ENCODE measurements at places on chromosomes 7 and 10.

DNA sequence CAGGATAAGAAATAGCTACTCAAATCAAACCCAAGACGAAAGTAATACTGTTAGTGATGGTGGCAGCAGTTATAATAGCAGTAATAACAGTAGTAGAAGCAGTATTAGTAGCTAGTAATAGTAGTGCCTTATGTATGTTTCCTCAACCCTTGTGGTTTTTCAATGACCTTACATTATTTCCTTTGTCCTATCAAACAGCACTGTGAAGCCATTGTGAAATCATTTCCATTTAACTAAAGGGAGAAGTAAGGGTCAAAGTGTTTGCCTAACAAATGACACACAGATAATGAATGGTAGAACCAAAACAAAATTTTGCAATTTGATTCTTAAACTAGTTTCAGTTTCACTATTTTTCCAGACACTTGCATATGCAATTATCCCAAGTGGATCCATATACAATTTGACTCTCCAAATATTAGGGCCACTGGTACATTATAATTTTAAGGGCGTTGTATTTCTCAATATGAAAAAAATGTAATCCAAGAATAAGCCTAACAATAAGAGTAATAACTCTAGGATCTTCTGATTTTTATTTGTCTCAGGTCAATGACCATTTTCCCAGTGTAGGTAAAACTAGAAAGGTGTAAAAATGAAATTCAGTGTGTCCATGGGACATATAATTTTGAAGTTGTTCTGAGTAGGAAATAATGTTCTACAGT, 33.7 kb upstream of the TMEM26 start:
- no peak for DNase-seq

GRCh38 chr7:23357190-23358093, 58.3 kb downstream of the MALSU1 start:
- no peak for DNase-seq

GRCh38 chr7:69162931-69163670, 435.2 kb upstream of the AUTS2 start:
- no peak for DNase-seq

GRCh38 chr10:124649214-124649613, 95.0 kb downstream of the FAM53B start:
- no peak for DNase-seq

GRCh38 chr10:15433850-15434537, 62.9 kb upstream of the FAM171A1 start:
- no peak for DNase-seq

DNA sequence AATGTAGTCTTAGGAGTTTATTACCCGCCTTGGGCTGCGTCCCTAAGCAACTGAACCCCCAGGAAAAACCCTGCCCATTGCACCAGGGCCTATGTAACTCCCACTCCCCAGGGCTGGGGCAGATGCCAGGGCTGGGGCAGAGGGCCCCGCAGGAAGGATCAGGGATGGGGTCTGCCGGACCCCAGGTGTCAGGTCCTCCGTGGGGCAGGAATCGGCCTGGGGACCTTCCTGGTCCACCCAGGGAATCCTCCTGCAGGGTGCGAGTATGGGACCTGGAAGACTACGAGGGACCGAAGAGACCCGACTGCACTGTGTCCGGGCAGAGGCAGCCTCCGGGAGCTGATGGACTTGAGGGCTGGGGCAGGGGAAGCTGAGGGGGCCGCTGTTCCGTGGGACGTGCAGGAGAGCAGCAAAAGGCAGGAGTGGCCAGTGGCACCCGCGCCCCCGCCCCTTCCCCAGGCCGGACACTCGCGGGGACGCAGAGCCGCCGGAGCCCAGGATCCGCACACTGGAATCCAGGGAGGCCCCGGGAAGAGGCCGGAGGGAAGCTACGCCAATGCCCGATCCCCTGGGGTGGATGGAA, 2.5 kb upstream of the ATP5MF start:
- DNase-seq: no peak

- DNase-seq: peak; percentile 33
Observed at GRCh38 chr7:155412416-155413253, 45.3 kb upstream of the EN2 start.

GRCh38 chr10:89879121-89879520, 177.7 kb downstream of the KIF20B start:
- DNase-seq: no peak

GRCh38 chr7:156600496-156600895, 40.1 kb upstream of the RNF32 start:
- DNase-seq: no peak

- DNase-seq: no peak
Observed at GRCh38 chr10:48714088-48714487, 29.4 kb downstream of the WDFY4 start.

DNA sequence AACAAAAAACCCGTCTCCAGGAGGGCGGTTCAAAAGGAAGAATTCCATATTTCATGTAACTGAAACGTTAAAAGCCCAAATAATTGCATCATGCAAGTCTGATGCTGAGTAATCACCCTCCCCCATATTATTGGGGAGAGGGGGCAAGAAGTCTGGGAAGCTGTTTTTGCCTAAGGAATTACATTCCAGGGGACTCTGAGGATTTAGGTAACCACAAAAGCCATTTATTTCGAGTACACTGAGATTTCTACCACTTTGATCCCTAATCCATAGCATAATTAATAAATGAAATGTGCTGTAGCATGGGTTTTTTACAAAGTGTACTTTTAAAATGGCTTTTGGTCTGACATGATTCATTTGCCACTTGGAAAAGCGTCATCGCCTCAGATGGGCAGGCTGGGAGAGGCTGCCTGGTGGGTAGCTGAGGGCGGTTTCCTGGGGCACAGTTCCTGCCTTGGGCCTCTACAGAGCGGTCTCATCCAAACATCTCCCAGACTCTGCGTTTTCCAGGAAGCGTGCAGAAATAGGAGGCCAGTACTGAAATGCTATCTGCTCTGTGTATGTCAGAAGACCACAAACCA, 106.5 kb downstream of the TCF7L2 start:
- DNase-seq: no peak

DNA sequence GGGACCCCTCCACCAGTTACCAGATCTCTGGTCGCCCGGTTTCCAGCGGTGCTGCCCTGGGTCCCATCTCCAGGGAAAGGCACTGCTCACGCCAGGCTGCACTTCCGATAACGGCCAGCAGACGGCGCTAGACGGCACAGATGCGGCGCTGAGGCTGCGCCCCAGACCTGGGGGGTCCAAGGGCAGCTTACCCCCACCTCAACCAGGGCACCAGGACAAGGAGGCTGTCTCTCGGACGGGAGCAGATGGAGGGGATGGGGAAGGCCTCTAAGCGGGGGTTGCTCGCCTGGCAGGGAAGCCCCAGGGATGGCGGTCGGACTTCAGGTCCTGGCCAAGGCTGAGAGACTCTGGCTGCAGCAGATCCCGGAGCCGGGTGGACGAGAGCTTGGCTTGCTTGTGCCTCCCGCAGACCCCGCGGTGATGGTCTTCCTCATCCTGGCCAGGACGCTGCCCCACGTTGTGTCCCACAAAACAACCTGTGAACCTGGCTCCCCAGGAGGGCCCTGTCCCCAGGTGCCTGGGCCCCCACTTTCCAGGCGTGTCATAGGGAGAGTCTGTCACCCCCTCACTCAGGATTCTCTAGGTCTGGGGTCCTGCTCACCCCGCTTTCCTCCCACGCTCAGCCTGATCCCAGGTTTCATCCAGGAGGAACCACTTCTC, 23.9 kb upstream of the ZNF716 start:
- DNase-seq: no peak

DNA sequence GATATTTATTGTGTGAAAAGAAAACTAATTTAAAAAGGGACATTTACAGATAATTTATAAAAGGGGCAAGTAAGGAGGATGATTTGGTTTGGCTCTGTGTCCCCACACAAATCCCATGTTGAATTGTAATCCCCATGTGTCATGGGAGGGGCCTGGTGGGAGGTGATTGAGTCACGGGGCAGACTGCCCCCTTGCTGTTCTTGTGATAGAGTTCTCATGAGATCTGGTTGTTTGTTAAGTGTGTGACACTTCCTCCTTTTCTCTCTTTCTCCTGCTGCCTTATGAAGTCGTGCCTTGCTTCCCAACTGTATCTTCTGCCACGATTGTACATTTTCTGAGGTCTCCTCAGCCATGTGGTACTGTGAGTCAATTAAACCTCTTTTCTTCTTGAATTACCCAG, 171.0 kb upstream of the SEMA3E start:
- DNase-seq: no peak

DNA sequence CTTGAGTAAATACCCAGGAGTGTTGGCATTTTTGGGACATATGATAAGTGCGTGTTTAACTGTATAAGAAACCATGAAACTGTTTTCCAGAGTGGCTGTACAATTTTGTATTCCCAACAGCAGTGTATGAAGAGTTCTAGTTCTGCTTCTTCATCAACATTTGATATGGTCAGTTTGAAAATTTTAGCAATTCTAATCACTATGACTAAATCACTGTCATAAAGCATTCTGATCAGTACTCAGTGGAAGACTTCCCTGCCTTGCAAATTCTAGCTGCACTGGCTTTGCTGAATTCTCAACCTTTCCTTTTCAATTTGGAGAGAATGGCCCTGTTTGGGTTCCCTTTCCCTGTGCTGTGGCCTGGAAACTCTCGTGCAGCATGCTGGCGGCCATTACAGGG, 18.6 kb upstream of the FAM221A start:
- DNase-seq: no peak

GRCh38 chr7:74233655-74234285, 20.4 kb downstream of the RFC2 start:
- no peak for DNase-seq

DNA sequence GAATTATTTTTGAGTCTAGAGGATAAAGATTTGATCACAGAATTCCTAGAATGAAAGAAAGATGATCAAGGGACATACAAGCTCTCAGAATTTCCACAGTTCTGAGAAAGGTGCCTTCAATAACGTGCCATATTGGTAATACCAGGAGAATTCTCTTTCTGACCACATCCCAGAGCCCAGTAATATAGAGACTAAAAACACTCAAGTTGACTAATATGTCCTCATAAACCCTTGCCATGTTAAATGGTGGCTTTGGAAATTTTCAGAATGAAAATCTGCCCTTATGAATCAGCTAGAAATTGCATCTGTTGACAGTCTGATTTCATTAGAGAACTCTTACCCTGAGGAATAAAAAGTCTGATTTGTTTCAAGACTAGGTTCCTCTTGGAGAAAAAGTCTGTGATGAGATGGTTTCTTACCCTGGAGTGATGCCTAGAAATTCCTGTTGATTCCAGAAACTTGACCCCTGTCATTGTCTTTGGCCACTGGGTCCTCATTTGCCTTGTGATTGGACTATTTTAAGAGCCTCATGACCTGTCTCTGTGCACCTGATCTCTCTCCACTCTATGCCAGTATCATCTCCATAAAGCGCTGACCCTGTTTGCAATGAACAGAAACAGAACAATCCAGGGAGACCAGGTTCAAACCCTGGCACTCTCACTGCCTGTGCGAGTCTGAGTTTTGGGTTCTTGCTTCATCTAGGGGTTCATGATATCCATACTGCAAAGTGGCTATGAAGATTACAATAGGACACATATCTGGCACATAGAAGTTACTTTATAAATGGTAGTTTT, 3.3 kb downstream of the IL2RA start:
- no peak for DNase-seq

GRCh38 chr10:133347710-133348517, 741 bp downstream of the PRAP1 start:
- no peak for DNase-seq

DNA sequence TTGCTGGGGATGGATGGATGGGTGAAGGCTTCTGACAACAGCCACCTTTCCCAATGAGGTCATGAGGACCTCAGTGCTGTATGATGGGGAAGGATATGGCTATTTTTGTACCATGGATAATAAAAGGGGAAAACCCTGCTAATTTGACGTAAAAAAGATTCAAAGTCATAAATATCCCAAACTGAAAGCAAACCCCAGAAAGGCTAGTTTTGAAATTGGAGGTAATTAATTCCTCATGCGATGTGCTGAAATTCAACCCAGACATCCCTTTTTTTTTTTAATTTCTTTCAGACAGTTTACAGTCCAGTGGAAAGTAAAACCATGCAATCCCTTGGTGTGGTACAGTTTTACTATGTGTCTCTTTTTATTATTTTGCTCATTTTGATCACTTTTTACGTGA, 254.5 kb upstream of the BMPER start:
- DNase-seq: no peak

GRCh38 chr7:19958309-19958896, 185.0 kb upstream of the TMEM196 start:
- DNase-seq: no peak

- no peak for DNase-seq
Observed at GRCh38 chr10:120578134-120578533, 121.1 kb downstream of the PLPP4 start.

DNA sequence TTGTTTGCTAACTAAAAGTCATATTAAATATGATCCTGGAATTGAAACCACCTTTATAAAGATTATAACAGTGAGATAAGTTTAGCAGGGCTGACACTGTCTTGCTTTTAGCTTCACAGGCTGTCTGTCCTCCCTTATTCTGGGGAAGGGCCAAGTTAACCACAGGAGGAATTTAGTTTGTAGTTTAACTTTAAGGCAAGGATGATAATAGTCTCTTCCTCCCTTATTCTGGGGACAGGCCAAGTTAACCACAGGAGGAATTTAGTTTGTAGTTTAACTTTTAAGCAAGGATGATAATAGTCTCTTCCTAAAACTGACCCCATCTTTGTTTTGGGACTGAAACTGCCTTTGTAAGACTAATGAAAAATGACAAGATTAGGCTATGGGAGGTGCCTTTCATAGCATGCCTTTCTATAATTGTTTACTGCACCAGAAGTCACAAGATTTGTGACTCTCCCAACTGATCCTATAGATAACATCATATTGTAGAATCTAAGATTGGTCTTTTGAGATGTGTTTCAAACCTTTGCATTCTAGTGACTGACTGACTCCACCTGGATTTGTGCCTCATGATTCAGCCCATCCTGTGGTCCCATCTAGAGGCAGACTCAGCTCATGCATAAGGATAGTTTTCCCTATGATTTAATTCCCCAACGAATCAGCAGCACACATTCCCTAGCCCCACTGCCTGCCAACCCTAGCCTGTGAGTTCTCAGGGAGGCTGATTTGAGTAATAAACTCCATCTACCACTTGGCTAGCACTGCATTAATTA, 212.0 kb downstream of the MAGI2 start:
- no peak for DNase-seq

GRCh38 chr7:149666360-149666945, 106.9 kb downstream of the ZNF467 start:
- DNase-seq: no peak

DNA sequence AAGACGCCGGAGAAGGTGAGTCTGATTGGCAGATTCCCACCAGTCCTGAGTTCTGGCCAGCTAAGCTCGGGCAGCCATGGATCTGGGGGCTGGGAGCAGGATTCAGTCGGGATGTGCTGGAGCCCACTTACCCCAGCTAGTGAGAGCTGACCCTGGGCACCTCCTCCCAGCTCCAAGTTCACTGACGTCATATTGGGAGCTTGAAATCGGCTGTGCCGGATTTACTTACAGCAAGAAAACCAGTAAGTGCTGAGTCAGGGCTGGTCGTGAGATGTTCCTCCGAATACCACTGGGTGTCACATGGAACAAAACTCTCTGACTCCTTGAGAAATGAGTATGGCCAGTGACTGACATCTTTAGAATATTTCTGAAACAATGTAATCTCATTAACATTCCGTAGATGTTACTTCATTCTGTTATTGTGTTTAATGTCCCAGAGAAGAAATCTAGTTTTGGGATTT, 621.2 kb downstream of the SDK1 start:
- DNase-seq: no peak
